Stimulated activated CD4-positive, alpha-beta T cell treated with anti-CD3 and anti-CD28 coated beads, Interleukin-4, amount 100 ng/mL, for 4 hours (primary cell): ENCODE measurements at places on chromosomes 2 and 18.
A peak's percentile ranks its signal among the peaks of the same experiment; 100 is the strongest.

GRCh38 chr2:149488706-149489440 is 98.7 kb downstream of the MMADHC start:
- DNase-seq = no peak

DNA sequence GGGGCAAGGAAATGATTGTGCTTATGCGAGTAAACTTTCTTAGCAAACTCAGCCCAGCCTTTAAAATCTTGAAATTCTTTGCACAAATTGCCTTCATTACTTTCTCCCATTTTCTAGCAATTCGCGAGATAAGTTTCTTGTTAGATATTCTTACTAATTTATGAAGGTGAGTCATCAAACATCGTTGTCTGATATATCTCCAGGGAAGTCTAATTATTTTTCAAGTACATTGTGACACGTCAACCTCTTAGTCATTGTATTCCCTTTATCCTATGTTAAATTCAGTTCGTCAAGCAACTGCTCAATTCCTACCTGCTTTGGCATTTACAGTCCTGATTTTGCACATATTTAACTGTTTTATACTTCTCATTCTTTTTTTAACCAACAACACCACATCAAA is 854.5 kb upstream of the CRIM1 start:
- DNase-seq = no peak

DNA sequence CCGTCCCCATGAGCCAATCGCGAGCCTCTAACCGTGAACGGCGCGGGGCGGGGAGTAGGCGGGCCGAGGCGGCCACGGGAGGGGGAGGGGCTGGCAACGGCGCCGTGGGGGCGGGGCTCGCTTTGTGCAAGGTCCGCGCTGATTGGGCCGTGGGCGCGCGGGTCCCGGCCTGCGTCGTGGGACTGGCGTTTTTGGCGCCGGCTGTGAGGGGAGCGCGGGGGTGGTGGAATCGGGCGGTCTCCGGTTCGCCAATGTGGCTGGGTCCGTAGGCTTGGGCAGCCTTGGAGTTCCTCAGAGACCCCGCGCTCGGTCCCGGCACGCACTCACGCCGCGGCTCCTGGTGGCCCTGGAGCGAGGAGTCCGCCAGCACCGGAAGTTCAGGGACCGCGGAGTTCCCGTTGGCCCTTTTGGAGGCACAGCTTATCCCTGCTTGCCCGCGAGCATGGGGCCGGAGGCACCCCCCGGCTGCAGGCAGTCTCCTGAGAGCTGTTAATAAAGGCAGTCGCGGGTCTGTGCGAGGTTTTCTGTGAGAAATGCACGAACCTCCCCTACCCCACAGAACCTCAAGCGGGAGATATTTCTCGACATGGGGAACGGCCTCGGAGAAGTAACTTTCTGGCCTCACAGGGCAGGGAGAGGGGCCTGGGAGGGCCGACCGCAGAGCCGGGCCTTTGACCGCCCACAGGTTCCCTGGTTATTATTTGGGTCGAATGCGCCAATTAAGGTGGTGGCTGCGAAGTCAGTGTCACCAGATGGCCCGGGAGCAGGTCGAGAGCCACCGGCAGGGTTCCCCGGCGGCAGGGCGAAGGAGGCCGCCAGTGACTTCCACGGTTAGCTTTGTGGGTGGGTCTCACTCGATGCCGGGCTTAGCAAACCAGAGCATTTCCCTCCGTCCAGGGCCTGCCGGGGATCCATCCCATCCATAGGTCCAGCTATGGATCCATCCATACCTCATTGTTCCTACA is 574 bp upstream of the NCL start:
- DNase-seq = peak; percentile 97

- no peak for DNase-seq
These were observed 21.8 kb downstream of the SCN3A start for GRCh38 chr2:165182029-165182428.

- DNase-seq = no peak
These were observed 172.8 kb downstream of the ANTXR1 start for GRCh38 chr2:69185807-69186206.

GRCh38 chr2:121858369-121858768 is 102.9 kb downstream of the TSN start:
- no peak for DNase-seq

GRCh38 chr2:42953216-42953615 is 160.8 kb upstream of the HAAO start:
- DNase-seq = no peak

DNA sequence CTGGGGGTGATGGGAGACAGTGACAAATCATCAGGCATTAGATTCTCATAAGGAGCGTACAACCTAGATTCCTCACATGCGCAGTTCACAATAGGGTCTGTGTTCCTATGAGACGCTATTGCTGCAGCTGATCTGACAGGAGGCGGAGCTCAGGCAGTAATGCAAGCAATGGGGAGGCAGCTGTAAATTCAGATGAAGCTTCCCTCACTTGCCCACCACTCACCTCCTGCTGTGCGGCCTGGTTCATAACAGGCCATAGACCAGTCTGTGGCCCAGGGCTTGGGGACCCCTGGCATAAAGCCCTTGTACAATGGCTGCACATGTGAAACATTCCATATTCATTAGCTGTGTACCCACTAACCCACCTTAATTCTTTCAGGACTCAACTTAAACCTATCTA is 18.0 kb downstream of the NMUR1 start:
- DNase-seq = no peak

GRCh38 chr18:39215920-39216319 is 1650.3 kb upstream of the CELF4 start:
- DNase-seq = no peak

DNA sequence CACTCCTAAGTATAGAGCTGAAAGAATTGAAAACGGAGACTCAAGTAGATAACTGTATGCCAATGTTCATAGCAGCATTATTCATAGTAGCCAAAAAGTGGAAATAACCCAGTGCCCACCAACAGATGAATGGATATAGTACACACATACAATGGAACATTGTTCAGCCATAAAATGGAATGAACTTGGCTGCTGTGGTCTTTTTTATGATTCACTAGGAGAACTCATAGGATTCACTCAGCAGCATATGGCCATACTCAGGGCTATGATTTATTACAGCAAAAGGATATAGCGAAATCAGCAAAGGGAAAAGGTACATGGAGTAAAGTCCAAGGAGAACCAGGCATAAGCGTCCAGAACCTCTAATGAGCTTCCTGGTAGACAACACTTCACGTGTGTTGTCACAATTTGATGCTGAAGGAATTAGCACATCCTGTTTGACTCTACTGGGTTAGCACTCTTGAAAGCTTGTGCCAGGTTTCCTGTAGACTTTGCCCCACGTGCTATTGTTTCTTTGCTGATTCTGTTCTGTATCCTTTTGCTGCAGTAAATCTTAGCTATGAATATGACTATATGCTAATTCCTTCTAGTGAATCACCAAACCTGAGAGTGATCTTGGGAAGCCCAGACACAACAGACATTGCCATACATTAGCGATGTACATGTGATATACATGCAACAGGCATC is 15.7 kb downstream of the SPC25 start:
- no peak for DNase-seq

DNA sequence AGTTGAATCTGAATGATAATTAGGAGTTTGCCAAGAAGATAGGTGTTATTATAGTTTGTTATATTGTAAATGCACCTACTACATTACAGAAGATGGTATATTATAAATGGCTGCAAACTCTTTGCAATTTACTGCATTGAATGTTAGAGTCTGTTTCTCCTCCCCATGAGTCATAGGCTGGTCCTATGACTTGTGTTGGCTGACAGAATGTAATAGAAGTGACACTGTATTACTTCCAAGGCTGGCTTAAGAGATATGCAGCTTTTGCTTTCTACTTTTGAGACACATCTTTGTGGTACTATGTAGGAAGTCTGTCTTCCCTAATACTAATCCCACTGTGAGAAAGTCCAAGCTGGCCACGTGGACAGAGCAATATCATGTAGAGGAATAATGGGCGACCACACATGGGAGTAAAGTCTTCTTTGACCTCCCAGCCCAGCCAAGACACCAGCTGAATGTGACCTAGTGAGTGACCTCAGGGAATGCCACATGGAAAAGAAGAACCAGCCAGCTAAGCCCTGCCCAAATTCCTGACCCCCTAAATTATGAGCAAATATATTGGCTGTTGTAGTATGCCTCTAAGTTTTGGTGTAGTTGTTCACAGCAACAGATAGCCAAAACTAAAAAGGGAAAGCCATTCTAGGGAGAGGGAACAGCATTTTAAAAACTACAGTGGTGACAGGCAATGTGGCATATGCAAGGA is 6.8 kb upstream of the DDX1 start:
- no peak for DNase-seq

DNA sequence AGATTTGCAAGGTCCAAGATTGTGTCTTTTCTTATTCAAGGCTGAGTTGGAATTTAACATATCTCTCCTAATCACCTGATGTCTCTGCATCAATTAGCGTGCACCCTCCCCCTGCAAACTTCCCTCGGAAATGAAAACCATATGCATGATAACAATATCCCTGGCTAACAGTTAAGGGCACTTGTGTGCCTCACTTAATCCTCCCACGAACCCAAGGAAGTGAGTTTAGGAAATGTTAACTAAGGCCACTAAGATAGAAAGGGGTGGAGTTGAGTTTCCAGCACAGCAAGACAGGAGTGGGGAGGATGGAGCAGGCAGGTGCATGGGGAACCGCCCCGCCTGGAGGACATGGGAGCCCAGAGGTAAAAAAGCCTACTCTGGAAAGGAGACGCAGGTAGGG is 52.4 kb upstream of the PTMA start:
- DNase-seq = no peak

GRCh38 chr2:120945091-120945490 is 209.4 kb downstream of the GLI2 start:
- DNase-seq = no peak

DNA sequence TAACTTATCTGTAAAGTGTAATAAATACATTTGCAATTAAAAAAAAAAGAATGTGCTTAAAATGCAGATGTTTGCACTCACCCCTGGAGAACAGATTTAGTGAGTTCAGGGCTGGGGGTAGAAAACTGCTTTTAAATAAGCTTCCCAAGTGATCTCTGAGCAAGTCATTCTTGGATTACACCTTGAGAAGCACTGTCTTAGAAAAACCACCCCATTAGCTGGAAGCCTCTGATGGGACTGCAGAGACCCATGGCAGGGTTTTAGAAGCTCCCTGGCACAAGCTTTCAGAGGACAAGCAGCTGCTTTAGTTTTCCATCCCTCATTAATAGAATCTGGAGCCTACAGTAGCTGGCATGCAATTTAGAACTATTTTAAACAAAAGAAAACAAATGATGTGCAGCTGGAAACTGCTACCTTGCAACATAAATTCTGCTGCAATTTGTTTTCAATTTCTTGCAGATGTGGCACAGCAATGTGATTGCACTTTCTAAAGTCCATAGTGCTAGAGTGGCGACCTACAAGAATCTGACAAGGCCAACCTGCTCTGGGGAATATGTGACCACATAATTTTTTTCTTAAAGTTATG is 141.5 kb downstream of the CDC42EP3 start:
- DNase-seq = no peak

DNA sequence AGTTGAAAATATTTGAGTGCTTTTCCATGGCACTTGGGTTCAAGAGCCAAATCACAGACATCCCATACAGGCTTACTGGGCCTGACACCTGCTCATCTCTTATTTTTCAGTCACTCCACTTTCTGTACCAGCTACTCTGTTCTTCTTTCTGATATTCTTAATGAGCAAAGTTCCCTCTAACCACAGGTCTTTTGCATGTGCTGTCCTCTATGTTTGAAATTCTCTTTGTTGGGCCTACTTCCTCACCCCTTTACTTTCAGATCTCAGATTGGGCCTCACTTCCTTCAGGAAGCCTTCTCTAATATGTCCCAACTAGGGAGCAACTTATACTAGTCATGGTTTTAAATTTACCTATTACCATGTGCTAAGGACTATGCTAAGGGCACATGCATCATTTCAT is 81.8 kb upstream of the RBMS1 start:
- no peak for DNase-seq

GRCh38 chr2:33336036-33336625 is 140.3 kb upstream of the RASGRP3 start:
- no peak for DNase-seq

DNA sequence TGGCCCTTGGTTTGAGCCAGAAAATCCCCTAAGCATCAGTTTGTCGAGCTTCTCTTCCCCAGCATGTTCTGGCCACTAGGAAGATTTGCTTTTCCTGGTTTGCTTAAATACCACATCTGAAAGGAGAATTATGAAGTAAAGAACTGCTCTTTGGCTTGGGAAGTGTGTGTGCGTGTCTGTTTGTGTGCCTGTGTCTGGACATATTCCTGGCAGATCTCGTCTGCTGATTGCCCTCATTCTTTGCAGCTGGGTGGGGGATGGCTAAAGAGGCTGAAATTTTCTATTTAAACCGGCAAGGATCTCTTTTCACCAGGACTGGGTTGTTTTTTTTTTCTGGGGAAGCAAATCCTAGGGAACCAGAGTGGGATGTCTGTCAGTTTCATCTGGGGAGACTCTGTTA is 57.3 kb upstream of the MBOAT2 start:
- DNase-seq = no peak
